ENCODE measurements at places on chromosomes 6 and 20.

- DNase-seq: no peak
These were observed 15.5 kb upstream of the PRDM1 start for GRCh38 chr6:106070636-106071035.

DNA sequence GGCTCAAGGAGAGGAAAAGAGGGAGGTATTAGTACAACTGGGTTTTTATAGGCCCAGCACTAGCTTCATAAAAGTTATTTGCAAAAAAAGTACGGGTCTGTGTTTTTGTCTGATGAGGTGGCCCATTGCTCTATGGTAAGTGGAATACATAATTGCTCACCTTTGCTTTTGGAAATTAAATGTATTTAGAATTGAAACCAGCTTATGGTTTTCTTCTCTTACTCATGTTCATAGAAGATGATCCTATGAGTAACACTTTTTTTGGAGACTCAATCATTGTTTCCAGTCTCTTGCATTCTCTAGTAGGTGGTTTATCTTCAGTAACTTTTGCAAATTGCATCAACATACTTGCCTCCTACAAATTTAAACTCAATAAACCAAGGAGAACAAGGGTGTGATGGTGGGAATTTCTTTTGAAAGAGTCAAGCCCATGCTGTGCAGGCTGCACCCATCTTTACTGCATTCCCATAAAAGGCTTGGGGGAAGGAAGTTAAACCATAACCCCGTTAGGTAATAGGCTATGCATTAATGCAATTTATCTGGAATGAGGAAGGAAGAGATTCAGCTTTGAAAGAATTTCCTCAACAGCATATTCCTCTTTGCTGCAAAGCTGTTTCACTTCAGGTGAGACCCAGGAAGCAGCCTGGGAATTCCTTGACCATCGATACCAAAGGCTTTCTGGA is 48.5 kb upstream of the EDN1 start:
- no peak for DNase-seq

DNA sequence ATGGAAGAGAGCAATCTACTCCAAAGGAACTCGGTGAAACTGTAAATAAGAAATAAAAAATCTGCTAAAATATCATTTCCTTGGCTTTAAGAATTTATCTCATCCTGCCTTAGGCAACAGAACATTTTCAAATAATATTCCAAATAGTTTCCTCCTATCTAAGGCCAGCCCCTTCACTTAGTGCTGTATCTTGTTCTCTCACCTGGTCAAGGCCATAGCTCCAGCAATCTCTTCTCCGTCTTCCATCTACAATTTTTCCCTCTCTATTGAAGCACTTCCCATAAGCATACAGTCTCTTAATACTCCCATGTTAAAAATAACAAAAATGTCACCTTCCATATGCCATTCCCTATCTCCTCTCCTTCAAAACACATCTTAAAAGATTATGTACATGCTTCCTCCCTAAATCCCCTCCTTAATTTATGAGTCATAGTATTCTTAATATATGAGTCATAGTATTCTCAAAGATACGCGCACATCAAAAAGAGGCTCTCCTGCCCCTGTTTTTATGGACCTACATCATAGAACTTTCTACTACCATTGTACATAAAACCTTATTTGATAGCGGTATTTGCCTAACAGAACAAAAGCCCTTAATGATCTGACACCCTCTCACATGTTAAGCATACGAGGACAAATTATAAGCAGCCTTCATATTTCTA is 146.9 kb downstream of the PDE10A start:
- no peak for DNase-seq

DNA sequence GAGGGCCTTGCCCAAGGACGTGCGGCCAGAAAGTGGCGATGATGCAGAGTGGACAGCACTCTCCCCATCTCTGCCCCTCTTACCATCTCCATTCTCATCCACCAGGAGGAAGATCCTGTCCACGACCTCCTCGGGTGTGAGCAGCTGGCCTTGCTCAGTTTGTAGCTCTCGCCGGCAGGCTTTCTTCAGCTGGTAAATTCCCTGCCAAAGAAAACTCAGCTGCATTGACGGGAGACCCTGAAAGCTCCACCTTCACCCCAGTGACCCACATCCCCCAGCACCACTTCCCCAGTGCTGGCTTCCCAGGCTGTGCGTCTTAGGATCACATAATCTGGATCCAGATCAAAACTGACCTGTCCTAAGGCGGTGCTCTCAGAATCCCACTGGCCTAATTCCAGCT is 9.2 kb downstream of the GUCA1B start:
- DNase-seq: no peak

- peak; percentile 30 for DNase-seq
These were observed 13.6 kb downstream of the ITPA start for GRCh38 chr20:3222635-3223600.

GRCh38 chr6:165988757-165989456 is 178.7 kb downstream of the TBXT start:
- no peak for DNase-seq

DNA sequence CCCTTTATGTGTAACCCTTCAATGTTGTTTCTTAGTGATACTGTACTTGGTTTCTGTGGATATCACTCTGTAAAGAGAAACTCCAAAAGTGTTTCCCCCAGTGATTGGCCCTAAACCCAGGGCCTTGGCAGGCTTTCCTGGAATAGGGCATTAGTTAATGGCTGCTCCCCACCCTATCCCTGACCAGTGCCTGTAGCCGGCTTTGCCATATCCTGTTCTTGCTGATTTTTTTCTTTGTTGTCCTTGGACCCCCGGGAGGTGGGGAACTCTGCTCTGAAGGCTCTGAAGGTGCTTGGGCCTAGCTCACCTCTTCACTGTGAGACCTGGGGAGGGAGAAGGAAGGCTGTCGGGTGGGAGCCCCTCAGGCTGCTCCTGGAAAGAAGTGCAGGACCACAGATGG is 120.1 kb downstream of the TCP11 start:
- no peak for DNase-seq

- no peak for DNase-seq
These were observed 89.7 kb downstream of the TCP11 start for GRCh38 chr6:35051396-35051795.

DNA sequence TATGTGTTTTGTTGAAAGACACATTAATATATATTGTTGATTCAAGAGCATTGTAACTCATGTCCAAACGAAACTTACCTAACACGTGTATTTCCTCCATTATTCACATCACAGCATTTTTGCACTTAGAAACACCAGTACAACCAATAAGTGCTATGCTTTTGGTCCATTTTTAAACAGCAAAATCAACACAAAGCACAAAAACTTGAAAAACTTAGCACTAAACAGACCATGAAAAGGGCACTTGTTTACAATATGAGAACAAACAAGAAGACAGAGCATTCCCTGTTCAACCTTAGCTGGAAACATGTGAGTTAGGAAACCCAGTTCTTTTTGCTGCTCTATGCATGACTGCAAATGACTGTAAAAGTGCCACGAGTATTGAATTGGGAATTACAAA is 9.6 kb downstream of the GLYATL3 start:
- DNase-seq: no peak

DNA sequence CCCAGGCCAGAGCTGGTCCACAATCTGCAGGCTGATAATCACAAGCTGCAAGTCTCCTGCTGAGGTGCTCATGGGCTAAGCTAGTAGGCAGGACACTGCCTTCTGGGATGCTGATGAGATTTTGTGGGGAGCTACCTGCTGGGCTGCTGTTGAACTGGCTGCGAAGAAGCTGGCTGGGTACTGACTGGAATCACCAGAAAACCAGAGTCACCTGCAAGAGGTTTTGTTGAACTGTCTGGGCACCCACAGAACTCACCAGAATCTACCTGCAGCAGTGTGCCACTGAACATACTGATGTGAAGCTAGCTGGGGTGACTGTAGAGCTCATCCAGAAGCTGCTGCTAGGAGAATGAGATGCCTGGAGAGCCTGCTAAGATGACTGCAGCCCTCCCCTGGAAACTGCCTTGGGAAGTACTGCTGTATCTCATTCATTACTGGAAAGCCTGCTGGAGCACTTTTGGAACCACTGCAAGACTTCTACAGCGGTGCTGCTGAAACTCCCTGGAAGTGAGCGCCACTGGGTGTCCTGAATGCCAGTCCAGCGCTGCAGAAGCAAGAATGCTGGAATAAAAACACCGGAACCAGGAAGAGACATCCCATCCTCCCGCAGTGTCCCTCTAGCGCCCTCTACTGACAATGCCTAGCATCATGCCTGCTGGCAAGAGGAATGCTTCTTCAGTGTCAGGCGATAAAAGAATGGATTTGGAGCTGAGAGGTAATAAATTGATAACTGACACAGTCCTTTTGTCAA is 64.9 kb upstream of the ARHGAP18 start:
- DNase-seq: peak; percentile 55

GRCh38 chr6:157188213-157188612 is 135.1 kb downstream of the TMEM242 start:
- no peak for DNase-seq

DNA sequence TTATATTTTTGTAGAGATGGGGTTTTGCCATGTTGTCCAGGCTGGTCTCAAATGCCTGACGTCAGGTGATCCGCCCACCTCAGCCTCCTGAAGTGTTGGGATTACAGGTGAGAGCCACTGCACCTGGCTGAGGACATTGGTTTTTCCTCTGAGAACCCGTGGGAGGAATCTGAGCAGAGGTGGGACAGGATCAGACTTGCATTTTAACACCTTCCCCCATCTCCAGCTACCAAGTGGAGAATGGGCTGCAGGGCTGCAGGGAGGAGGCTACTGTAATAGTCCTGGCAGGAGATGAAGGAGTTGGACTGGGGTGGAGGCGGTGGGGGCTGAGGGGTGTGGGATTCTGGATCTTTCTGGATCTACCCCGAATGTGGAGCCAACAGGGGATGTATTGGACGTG is 24.5 kb downstream of the FAM110A start:
- no peak for DNase-seq

DNA sequence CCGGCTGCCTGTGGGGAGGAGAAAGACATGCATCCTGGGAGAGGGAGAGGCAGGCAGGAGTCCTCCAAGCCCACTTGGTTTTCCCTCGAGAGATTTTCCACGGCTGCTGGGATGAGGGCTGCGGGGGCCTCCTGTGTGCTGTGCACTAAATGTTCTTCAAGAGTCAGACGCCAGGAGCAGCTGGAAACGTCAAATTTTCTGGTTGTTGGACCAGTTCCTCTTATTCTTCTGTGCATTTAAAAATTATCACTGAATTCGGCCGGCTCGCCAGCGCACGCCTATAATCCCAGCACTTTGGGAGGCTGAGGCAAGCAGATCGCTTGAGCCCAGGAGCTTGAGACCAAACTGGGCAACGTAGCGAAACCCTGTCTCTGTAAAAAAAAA is 32.8 kb upstream of the NTSR1 start:
- DNase-seq: no peak

GRCh38 chr20:19370076-19371075 is 157.9 kb downstream of the SLC24A3 start:
- DNase-seq: no peak

DNA sequence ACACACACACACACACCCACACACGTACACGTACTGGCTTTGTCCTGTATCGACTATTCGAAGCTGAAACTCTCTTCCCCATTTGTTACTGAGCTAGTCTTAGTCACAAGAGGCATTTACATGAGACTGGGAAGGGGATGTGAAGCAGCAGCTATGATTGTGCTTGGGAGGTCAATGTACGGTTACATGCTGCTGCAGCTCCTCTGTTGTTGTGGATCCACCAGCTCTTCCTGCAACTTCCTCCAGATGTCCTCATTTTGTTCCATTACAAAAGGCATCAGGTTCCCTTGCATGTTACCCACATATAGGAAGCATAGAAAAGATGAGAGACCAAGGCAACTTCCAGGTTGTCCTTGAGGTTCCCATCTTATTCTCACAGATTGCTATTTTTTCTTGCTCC is 612.4 kb upstream of the IMPG1 start:
- no peak for DNase-seq
